ENCODE measurements at places on chromosomes 6 and 20.

- peak; percentile 54 for DNase-seq
Measured at GRCh38 chr20:44200371-44200770, 10.2 kb downstream of the OSER1 start.

- no peak for DNase-seq
Measured at GRCh38 chr20:48411245-48411644, 416.6 kb downstream of the PREX1 start.

- peak; percentile 66 for DNase-seq
Measured at GRCh38 chr20:43388268-43389002, 69.3 kb upstream of the SRSF6 start.

DNA sequence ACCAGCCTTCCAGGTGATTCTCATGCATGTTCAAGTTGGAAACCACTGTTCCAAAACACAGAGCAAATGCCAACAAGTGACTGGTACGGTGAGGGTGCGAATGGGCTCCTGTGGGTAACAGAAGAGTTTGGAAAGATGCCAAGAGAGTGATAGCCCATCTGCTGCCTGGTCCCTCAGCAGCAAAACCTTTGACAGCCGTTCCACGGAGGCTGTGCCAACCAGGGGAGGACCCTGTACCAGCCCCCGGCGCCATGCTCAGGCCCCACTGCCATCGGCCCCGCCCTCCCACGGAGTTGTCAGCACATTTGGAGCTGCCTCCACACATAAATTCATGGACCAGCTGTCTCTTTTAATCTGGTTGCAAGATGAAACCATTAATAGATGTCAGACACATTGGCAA is 4.4 kb upstream of the PTPRT start:
- DNase-seq: no peak

- no peak for DNase-seq
Measured at GRCh38 chr20:37956107-37956585, 53.2 kb downstream of the VSTM2L start.

DNA sequence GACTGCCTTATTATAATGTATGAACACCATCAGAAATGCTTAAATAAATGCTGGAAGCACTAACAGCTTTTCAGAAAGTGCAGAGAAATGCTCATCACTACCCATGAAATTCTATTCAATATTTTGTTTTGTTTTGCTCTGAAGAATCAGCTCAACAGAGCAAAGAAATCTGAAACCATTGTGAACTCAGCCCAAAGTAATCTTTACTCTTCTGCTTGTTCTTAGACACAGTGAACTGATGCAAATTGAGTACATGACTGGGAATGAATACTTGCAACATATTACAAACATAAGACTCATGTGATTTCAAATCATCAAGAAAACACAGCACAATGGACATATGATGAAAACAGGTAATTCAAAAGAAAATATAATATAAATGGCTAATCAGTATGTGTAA is 404.6 kb upstream of the OPRM1 start:
- DNase-seq: no peak

- DNase-seq: no peak
Measured at GRCh38 chr6:107846262-107846795, 22.2 kb upstream of the SCML4 start.

GRCh38 chr20:11333634-11334033 is 584.1 kb upstream of the BTBD3 start:
- DNase-seq: no peak

DNA sequence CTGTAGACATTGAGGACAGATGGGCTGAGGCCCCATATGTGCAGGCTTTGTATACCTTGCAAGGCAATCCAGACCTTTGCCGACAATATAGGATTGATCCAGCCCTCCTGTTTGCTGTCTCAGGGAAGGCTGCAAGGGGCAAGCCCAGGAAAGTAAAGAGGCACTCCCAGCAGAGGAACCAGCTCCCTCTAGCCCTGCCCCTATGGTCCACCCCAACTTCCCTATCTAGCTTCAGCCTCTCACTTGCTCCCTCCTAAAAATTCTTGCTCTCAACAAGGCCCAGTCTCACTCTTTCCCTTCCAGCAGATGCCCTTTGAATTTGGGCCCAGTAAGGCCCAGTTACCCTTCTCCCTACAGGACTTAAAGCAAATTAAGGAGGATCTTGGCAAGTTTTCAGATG is 92.6 kb downstream of the JARID2 start:
- no peak for DNase-seq

GRCh38 chr6:7998103-7998725 is 66.0 kb downstream of the BLOC1S5 start:
- DNase-seq: peak; percentile 51

- peak; percentile 38 for DNase-seq
Measured at GRCh38 chr20:19423900-19424620, 211.6 kb downstream of the SLC24A3 start.

GRCh38 chr6:513961-514360 is 122.4 kb downstream of the IRF4 start:
- no peak for DNase-seq

GRCh38 chr6:168007592-168008338 is 10.3 kb downstream of the KIF25 start:
- peak; percentile 98 for DNase-seq

- no peak for DNase-seq
Measured at GRCh38 chr6:2485116-2485515, 239.7 kb upstream of the GMDS start.

- no peak for DNase-seq
Measured at GRCh38 chr6:154824076-154824475, 90.9 kb downstream of the SCAF8 start.

GRCh38 chr6:129860908-129861665 is at the start of gene TMEM244:
TSS of gene TMEM244 (minus strand) at chr6:129861315. CDS start at chr6:129861188, 127 bp downstream.
- peak; percentile 72 for DNase-seq

DNA sequence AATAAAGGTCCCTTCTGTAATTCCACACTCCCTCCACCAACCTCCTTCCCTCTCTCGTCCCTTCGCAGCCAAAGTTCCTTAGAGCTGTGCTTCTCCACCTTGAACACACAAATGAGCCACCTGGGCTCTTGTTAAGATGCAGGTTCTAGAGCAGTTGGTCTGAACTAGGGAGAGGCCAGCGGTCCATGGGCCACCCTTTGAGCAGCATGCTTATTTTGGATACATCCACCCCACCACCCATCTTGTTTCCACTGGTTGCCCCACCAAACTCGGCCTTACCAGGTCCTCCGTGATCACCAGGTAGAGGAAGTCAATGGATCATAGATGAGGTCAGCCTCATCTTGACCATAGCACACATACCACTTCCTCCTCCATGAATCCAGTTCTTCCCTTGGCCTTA is 7.3 kb upstream of the BPIFA2 start:
- DNase-seq: no peak

DNA sequence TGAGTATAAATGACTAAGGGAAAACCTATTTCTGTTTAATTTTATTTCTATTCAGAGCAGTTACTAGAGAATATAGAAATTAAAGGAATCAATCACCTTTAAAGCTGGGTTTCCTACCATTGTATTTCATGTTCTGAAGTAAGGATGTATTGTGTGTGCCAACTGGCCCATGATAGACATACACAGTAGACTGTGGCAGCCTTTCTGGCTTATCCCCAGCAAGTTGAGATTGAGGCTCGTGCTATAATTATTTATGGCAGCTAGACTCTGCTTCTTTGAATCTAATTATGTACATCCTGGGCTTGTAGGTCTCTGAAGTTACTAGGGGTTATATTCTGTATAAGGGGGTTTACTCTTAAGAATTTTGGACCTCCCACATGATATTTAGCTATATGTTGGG is 44.4 kb downstream of the ZNF292 start:
- no peak for DNase-seq

DNA sequence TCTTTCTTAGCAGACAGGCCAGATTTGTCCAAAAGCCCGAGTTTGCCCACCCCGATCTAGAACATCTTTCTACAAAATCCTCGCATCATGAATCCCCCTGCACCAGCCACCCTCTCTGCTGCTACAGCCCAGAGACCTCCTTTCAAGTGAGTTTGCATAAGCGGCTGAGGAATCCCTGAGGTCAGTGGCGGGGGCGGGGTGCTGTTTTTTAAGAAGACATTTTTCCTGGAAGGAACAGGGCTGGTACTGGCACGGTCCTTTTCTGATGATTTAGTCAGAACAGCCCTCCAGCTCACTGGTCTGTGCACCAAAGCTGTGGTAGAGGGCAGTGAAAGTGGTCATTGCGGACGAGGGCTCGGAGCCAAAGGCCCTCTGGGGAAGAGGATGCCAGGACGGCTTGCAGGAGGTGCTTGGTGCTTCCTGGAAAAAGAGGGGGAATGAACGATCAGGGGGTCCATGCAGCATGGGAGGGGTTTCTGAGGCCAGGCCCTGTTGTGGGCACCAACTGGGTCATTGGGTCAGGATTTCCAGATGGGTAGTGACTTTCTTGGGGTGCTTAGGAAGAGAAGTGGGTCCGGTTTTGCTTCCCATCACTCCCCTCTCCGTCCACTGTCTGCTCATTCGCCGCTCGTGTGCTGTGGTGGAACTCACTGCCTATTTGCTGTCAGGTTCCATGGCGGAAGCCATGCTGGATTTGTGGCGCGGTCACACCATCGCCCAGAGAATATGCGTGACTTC is 50.4 kb downstream of the GNAS-AS1 start:
- DNase-seq: no peak

GRCh38 chr6:9002833-9003232 is 567.5 kb upstream of the SLC35B3 start:
- no peak for DNase-seq

GRCh38 chr6:132194529-132194928 is 206.7 kb downstream of the MOXD1 start:
- DNase-seq: no peak

DNA sequence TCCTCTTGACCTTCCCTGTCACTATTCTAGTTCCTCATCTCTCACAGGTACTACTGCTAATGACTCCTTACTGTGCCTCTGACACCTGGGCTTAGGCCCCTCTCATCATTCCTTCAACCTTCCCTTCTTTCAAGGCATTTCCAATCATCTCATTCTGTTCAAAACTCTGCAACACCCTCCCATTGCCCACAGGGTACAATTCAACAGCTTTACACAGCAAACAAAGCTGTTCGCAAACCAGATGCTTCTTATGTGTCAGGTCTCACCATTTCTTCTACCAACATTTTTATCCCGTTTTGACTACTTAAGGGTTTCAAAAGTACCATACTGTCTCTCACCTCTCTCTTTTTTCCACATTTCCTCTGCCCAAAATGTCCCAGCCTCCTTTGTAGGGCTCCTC is 84.4 kb upstream of the ID4 start:
- no peak for DNase-seq

DNA sequence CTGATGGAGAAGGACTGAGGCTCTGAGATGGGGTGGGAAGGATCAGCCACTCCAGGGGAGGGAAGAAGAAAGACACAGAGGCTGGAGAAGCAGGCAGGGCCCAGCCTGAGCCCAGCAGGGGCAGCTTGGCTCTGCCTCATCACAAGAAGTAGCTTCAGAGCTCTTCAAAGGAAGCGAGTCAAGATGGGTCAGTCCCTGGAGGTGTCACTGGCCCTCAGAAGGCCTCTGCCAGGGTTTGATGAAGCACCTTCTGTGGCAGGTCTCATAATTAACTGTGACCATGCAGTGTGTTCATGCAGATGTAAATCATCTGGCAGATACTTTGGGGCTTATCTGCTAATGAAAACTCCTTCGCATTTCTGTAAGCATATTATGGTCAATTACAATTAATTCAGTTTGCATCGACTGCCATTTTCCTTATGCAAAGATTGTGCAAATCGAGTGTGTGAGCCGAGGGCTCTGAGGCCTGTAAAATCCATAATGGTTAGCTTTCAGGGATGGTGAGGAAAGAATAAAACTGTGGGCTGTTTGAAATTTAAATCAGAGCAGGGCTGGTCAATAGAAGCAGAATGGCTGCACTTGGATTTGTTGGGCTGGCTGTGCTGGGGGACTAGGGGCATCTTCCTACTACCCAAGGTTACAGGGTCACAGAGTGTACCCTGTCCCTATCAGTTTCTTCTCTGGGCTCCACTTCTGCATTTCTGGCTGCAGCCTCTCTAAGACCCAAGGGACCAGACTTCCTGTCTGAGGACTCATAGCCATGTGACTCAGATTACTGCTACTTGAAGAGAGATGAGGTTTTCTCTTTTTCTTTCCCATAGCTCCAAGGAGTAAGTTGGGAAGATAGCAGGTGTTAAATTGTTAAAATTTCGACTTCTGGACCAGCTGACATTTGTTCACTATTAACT is 376.6 kb downstream of the DHX35 start:
- no peak for DNase-seq

GRCh38 chr6:45718871-45719270 is 296.8 kb downstream of the CLIC5 start:
- peak; percentile 81 for DNase-seq

DNA sequence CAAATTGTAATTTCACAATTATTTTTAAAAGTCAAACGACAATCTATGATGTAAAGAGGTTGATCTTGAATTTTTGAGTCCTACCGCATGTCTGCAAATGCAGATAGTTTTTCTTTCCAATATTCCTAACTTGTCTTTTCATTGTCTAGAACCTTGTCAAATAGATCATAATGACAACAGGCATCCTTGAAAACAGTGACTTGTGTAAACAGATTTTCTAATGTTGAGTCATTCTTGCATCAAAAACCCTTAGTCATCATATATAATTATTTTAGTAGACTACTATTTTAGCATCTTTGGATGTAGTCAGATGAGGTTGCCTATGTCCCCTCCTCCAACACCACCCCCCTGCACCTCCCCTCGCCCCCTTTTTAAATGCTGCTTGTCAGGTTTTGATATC is 43.8 kb downstream of the BMP6 start:
- peak; percentile 8 for DNase-seq

DNA sequence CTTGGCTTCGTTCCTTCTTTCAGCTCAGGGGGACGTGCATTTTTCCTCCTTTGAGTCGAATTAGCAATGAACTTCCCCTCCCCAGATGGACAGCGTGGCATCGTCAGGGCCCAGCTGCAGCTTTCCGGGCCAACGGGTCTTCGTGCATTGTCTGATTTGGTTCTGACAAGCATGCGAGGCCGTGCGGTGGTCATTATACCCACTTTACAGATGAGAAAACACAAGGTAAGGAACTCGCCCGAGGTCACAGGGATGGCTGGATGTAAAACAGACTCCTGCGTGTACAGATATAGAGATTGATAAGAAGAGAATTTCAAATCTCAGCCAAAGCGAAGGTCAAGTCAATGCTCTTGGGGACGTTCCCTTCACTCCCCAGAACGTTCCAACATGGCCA is 187.6 kb upstream of the SULF2 start:
- no peak for DNase-seq

- no peak for DNase-seq
Measured at GRCh38 chr20:1945660-1946059, 48.2 kb downstream of the PDYN start.

Data from EL (cell line).